ENCODE measurements at places on chromosomes 12 and 14. TPM values are rescaled to one million over a fixed set of nuclear protein-coding genes. Genes with fewer than 3 reads are reported as not detected.

Gene KLRG1
- 2.6 TPM for polyA plus RNA-seq

Gene CTSG
- not detected for polyA plus RNA-seq

Gene GLT1D1
- polyA plus RNA-seq = 0.52 TPM

DNA sequence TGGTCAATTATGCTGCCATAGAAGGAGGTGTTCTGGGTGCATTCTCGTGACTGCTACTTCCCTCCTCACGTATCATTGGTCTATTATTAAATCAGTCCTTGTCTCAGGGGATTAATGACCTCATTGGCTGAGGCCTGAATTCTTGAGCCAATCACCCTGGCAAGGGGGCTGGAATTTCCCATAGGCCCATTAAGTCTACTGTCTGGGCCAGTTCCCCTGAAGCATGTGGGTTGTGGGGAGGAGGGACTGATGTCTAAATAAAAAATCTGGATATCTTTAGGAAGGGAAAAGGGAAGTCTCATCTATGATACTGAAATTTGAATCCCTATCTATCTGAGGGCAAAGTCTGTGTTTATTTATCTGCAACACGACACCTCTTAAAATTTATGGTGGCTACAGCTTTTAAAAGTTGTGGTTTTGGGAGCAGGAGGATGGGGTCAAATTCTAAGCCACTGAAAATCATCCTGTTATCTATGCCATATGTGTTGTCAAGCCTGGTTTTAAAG is 71.9 kb downstream of the DYRK2 start:
- no peak overlapping the region for H3K27ac ChIP-seq
- H3K27me3 ChIP-seq = no peaks in the 10 kb centered on the region
- no peak overlapping the region for H3K4me3 ChIP-seq
- no peak for DNase-seq
- no peaks in the 10 kb centered on the region for H3K36me3 ChIP-seq

DNA sequence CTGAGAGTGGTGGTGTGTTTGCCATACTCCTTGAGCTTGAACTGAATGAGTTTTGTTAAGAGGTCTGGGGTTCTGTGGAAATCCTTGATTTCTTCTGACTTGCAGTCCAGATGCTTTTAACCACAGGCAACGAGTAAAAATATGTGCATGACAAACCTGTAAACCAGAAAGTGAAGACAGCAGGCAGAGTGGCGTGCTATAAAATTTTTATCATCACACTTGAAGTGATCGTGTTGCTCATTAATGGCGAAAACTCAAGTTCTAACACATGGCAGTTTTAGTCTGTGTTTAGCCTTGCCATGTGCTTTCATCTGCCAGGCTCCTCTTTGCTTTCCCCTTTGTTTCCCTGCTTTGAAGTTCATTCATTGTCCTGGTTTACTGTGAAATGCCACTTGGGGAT is 28.0 kb downstream of the TXNRD1 start:
- no peak overlapping the region for H3K27ac ChIP-seq
- H3K27me3 ChIP-seq = peaks cover 6% of the 10 kb centered on the region
- DNase-seq = no peak
- no peaks in the 10 kb centered on the region for H3K4me1 ChIP-seq
- H3K4me3 ChIP-seq = no peak overlapping the region

DNA sequence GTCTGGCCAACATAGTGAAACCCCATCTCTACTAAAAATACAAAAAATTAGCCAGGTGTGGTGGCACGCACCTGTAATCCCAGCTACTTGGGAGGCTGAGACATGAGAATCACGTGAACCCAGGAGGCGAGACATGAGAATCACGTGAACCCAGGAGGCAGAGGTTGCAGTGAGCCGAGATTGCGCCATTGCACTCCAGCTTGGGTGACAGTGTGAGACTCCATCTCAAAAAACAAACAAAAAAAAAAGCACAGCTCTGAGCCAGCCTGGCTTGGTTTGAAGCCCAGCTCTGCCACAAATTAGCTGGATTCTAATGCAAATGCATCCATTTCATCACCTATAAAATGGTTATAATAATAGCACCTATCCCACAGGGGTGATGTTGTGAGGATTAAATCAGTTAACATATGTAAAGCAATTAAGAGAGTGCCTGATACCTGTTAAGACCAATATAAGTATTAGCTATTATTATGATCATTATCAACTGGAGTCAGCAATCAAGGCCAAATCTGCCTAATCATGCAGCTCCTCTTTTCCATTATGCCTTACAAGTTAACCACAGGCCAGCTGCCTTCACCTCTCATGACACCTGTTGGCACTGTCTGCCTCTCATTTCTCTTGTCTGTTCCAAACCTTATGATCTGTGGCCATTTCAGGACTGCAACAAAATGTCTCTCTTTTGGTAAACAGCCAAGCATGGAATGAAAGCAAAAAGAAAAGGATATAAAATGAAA is 2.1 kb downstream of the GNPTAB start:
- no peaks in the 10 kb centered on the region for H3K27me3 ChIP-seq
- peak overlapping the region; percentile 95 for H3K4me3 ChIP-seq
- H3K4me1 ChIP-seq = peaks cover 47% of the 10 kb centered on the region
- H3K36me3 ChIP-seq = no peaks in the 10 kb centered on the region

DNA sequence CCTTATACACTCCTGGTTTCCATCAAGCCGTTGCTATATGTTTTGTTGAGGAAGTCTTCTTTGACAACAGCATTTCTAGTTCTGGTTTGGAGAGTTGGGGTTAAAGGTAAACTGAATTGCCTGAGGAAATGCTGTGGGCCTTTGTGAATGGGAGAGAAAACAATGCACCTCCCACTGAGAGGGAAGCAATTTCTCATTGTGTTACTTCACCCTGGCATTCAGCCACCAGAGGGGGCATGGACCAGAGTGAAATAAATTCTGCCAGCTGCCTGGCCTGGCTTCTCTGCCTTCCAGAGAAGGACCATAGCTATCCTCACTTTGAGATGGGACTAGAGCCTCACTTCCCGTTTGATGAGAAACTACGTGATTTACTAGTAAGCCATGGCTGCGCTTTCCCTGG is 475.3 kb downstream of the EGLN3 start:
- DNase-seq = no peak
- no peaks in the 10 kb centered on the region for H3K4me1 ChIP-seq
- no peaks in the 10 kb centered on the region for H3K27me3 ChIP-seq
- H3K4me3 ChIP-seq = no peak overlapping the region
- H3K36me3 ChIP-seq = no peaks in the 10 kb centered on the region
- no peak overlapping the region for H3K27ac ChIP-seq

DNA sequence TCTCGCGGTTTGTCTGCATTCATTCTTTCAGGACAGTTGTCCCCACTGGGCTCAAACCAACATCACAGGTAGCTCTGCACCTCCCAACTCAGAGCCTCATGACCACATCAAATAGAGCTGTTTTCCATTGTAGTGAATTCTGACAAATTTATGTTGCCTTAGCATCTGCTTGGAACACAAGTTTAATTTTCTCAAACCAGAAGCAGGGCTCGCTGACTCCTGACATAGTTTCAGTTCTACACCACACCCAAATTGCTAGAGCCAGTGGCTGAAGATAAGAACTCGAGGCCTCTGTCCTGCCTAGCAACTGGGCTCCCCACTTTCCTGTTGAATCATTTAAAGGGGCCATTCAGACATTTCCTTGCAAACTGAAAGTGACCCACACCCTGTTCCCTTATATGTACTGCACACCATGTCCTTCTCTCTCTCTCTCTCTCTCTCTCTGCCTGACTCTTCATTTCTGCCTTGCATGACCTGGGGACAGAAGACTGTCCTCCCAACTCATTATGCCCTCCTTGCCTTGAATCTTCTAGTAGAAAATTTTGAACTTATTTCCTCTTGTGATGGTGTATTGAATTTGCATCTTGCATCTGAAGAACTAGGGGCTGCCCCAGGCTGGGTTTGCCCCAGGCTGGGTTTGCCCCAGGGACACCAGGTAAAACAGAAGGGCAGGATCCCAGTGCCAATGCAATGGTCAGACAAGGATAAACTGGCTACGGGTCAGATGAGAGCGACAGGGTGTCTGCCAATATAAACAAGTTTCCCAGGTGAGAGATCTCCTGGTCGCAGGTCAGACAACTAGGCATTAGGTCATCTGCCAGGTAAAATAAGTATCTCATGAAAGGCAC is 9.7 kb upstream of the WSCD2 start:
- peaks cover 10% of the 10 kb centered on the region for H3K27me3 ChIP-seq
- no peak for DNase-seq
- H3K27ac ChIP-seq = no peak overlapping the region
- peak overlapping the region; percentile 36 for H3K4me3 ChIP-seq

Gene P2RX2
- polyA plus RNA-seq = not detected

Gene ALG10B
- 4.0 TPM for polyA plus RNA-seq

- no peak for DNase-seq
- no peaks in the 10 kb centered on the region for H3K27me3 ChIP-seq
- no peak overlapping the region for H3K27ac ChIP-seq
- no peaks in the 10 kb centered on the region for H3K4me1 ChIP-seq
These were observed 15.6 kb downstream of the PPP1R1A start for GRCh38 chr12:54572881-54573280.

GRCh38 chr14:69037790-69038454 is 58.8 kb upstream of the ACTN1 start:
- H3K4me1 ChIP-seq = no peaks in the 10 kb centered on the region
- H3K36me3 ChIP-seq = no peaks in the 10 kb centered on the region
- H3K4me3 ChIP-seq = no peak overlapping the region
- DNase-seq = no peak
- no peak overlapping the region for H3K27ac ChIP-seq

DNA sequence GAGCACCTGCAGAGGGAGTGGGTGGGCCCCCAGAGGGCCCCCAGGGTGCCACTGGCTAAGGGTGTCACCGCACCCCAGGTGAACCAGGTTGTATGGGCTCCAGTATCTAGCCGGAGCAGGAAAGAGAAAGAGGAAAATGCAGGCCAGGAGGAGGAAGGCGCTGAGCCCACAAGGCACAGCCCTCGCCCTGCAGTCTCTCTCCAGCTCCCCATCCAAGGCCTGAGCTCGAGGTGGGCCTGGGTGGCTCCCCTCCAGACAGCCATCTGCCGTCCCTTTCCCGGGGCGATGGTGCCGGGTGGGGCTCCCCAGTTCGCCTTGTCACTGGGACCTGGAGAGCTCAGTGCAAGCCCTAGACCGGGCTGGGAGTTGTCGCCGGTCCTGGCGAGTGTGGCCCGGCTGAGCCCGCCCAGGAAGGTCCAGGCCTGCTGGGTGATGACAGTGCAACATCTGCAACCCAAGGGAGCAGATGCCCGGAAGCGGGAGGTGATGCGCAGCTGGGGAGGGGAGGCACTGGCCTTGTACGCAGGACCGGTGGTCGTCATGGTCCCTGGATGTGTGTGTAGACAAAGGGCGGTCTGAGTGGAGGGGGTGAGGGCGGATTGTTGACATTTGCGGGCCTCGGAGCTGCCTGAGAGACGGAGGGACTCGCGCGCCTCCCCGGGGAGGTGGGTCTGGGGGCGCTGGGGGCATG is 716 bp downstream of the TMEM179 start:
- H3K27me3 ChIP-seq = peaks cover 93% of the 10 kb centered on the region
- DNase-seq = no peak
- H3K36me3 ChIP-seq = no peaks in the 10 kb centered on the region
- H3K4me3 ChIP-seq = no peak overlapping the region
- peaks cover 18% of the 10 kb centered on the region for H3K4me1 ChIP-seq
- no peak overlapping the region for H3K27ac ChIP-seq

- no peak overlapping the region for H3K4me3 ChIP-seq
- peaks cover 8% of the 10 kb centered on the region for H3K27me3 ChIP-seq
- no peaks in the 10 kb centered on the region for H3K4me1 ChIP-seq
- DNase-seq = no peak
- H3K27ac ChIP-seq = no peak overlapping the region
These were observed 210.1 kb upstream of the TBX3 start for GRCh38 chr12:114894076-114894475.

DNA sequence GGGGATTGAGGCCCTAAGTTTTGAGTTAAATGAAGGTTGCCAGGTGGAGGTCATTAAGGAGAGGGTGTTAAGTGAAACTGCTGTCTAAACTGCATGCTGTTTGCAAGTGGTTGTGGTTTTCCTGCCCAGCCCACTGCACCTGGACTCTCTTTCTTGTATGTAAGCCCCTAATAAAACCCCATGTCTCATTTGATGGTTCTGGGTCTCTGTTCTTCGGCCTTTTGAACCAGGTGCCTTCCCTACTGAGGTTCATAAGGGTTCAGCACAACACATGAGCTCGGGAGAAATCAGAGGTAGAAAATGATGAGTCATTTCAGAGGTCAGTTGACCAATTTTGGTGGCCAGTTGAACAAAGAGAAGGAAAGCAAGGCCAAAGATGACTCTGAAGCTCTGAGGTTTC is 382.5 kb downstream of the RPS29 start:
- H3K27me3 ChIP-seq = peaks cover 5% of the 10 kb centered on the region
- no peaks in the 10 kb centered on the region for H3K4me1 ChIP-seq
- no peaks in the 10 kb centered on the region for H3K36me3 ChIP-seq
- DNase-seq = no peak
- H3K27ac ChIP-seq = no peak overlapping the region

GRCh38 chr12:131115766-131116467 is 162.2 kb downstream of the ADGRD1 start:
- no peak overlapping the region for H3K4me3 ChIP-seq
- peaks cover 14% of the 10 kb centered on the region for H3K27me3 ChIP-seq
- H3K4me1 ChIP-seq = no peaks in the 10 kb centered on the region
- no peak overlapping the region for H3K27ac ChIP-seq
- peaks cover 6% of the 10 kb centered on the region for H3K36me3 ChIP-seq
- no peak for DNase-seq

DNA sequence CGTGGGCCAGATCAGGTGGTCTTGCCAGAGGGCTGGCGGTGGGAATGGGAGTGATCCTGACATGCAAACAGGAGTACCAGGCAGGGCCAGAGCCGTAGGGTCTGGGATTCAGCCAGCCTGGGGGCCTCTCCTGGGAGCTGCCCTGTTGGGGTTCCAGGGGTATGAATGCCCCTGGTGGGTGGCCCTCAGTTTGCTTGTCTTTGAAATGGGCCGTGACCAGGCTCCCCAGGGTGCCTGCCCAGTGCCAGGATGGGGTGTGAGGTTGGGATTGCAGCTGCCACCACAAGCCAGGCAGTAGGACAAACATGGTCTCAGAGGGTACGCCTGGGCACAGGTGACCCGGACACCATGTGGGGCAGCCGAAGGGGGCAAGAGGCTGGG is 168.8 kb downstream of the KIF26A start:
- H3K36me3 ChIP-seq = no peaks in the 10 kb centered on the region
- no peak for DNase-seq
- H3K27me3 ChIP-seq = peaks cover 7% of the 10 kb centered on the region
- H3K27ac ChIP-seq = no peak overlapping the region

DNA sequence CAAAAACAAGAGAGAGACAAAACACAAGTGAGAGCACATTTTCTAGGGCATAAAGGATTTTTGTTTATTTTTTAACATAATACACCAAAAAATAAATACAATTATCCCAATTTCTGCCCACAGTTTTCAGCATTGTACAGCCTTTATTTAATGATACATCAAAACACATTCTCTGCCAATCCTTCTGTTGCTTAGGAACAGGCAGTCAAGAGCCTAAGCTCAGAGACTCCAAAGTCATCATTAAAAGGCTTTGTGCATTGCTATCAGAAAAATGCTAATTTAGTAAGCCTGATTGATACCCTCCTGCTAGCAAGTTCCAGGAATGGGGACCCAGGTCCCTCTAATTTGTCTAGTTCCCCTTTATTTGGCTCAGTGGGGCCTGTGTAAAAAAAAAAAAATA is 536.5 kb downstream of the RPS29 start:
- H3K36me3 ChIP-seq = no peaks in the 10 kb centered on the region
- peaks cover 8% of the 10 kb centered on the region for H3K27me3 ChIP-seq
- no peak for DNase-seq
- peak overlapping the region; percentile 5 for H3K27ac ChIP-seq

Gene COA8
- polyA plus RNA-seq = 61.3 TPM

All from naive B cell (primary cell).